Cardiac muscle cell (in vitro differentiated cells and primary cell): ENCODE measurements at places on chromosomes 1 and 21.

- DNase-seq: no peak
Observed at GRCh38 chr1:20691872-20692271, 25.9 kb downstream of the KIF17 start.

- DNase-seq: no peak
Observed at GRCh38 chr1:1146026-1146425, 27.7 kb upstream of the TTLL10 start.

DNA sequence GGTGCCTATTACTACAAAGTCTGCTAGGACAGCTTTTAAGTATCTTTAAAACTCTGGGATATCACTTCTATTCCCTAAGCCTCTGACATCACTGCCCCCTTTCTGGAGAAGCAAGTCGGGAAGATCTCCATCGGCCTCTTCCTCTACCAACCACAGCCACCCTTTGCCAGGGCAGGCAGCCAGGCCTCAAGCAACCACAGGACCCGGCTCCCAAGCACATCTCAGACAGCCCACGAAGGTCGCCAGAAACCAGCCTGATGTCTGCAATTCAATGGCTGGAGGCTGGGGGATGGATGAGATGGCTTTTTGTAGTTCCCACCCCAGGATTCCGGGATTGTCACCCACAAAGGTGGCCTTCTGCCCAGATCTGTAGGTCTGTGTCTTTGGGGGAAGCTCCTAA is 70.7 kb downstream of the LGR6 start:
- DNase-seq: no peak

GRCh38 chr1:30185809-30186208 is 537.6 kb downstream of the MATN1 start:
- DNase-seq: no peak

- DNase-seq: peak; percentile 73
Observed at GRCh38 chr1:25550155-25550506, 6.7 kb downstream of the LDLRAP1 start.

DNA sequence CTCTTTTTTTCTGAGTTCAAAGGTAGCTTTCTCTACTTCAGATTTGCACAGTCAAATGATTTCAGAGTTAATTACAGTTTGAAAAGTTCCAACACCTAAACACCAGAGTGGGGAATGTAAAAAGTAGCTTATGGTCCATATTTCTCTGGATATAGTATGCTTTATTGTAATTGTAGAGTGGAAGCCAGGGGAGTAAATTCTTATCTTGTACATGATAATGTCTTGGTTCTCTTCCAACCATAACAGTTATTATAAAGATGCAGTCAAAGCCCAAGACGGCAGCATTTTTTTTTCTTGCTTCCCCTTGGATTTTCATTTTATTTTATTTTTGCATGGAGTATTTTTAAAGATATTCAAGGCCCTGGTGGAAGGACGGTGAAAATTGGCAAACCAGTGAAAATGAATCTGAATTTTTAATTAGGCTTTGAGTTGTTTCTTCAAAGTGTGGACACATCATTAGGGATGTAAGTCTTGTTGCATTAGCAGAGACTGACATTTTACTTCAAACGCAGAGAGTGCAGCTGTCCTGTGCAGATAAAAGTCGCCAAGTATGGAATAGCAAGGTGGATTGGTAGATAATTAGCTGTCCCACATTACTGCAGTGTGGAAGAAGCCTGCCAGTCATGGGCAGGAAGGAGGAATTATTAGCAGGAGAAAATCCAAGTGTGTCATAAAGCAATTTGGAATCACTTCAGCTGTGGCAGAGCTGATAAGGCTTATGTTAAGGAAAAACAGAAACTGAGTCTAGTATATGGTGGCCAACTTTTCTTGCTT is 11.3 kb downstream of the CACHD1 start:
- no peak for DNase-seq

DNA sequence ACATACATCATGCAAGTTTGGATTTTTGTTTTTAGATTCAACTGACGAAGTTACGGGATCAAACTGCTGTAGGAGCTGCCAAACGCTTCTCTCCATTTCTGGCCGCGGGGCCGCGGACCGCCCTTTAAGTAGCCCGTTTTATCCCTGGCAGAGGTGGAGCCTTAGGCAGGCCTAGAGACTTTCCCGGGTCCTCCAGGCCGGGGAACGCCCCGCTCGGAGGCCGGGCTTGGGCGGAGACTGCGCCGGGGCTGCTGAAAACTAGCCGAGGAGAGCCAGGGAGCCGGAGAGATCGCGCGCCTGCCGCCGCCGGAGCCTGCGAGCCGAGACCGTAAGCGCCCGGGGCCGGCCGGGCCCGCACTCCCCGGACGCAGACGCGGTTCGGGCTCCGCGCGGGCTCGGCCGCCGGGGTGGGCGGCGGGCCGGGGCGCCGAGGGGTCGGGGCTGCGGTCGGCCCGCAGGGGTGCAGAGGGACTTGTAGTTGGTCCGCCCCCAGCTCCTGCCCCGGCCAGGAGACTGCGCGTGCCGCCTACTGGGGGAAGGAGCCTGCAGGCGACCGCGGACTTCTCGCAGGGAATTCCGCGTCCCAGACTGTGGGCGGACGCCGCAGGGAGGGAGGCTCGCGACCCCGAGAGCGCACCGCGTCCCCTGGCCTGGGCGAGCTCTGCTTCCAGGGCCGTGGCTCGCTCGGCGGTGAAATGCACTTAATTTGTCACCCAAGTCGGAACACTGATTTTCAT is at the start of gene EPHX1:
Gene EPHX1 (plus strand): TSS at position 283 of the 737 bp plus-strand sequence. CDS start 18,606 bp downstream, outside the sequence.
- peak; percentile 93 for DNase-seq

DNA sequence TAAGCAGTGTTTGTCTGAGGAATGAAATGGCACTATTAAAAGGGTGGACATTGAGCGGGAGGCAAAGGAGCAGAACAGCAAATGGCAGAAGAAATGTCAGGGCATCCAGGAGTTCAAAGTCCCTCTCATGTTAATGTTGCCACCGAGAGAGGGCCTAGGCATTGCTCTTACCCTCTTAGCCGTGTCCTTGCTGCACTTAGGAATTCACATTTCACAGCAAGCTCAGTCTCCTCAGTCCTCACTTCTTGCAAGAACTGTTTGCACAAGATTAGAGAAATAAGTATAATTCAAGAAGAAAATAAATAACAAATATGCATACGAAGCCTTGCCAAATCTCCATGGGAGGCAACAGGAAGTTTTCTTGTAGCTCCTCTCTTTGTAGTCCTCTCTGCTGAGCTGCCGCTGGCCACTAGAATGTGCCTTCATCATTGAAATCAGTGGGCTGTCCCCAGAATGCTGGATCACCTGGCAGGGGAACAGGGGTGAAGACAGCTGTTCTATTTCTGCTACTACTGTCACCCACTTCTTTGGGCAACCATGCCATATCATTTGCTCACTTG is 205.8 kb downstream of the ZNF326 start:
- no peak for DNase-seq

DNA sequence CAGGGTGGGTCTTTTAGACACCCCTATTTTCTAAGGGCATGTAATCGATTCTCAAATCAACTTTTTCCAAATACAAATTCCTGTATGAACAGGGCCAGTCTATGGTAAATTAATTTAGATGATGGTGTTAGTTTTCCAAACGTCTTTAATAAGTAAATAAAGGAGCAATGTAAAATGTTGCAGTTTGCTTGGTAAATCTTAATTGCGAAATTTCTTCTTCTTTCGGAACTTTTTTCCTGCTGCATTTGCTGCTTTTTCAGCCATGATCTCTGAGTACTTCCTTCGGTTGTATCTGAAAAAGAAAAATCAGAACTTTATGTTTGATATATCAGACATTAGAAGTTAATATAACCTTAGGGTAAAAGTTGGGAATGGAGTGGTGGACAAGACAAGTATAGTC is 9.4 kb downstream of the DNTTIP2 start:
- DNase-seq: no peak

DNA sequence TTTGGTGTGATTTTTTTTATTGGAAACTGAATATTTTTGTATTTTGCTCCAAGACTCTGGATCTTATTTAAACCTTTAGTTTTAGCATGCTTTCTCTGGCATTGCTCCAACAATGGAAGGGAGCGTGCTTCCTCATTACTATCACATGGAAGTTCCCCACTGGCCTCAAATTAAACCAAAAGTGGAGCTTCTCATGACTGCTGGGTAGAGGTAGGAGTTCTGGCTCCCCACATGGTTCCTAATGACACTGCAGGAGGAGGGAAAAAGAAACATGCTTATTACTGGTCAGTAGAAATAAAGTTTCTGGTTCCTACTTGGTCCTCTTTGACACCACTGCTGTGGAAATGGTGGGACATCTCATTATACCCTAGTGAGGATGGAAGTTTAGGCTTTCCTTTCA is 310.5 kb downstream of the PTGER3 start:
- DNase-seq: no peak

DNA sequence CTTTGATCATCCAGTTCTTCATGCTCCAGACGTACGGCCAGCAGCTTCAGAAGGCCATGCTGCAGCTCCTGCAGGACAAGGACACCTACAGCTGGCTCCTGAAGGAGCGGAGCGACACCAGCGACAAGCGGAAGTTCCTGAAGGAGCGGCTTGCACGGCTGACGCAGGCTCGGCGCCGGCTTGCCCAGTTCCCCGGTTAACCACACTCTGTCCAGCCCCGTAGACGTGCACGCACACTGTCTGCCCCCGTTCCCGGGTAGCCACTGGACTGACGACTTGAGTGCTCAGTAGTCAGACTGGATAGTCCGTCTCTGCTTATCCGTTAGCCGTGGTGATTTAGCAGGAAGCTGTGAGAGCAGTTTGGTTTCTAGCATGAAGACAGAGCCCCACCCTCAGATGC is 32.5 kb downstream of the MX1 start:
- DNase-seq: no peak

DNA sequence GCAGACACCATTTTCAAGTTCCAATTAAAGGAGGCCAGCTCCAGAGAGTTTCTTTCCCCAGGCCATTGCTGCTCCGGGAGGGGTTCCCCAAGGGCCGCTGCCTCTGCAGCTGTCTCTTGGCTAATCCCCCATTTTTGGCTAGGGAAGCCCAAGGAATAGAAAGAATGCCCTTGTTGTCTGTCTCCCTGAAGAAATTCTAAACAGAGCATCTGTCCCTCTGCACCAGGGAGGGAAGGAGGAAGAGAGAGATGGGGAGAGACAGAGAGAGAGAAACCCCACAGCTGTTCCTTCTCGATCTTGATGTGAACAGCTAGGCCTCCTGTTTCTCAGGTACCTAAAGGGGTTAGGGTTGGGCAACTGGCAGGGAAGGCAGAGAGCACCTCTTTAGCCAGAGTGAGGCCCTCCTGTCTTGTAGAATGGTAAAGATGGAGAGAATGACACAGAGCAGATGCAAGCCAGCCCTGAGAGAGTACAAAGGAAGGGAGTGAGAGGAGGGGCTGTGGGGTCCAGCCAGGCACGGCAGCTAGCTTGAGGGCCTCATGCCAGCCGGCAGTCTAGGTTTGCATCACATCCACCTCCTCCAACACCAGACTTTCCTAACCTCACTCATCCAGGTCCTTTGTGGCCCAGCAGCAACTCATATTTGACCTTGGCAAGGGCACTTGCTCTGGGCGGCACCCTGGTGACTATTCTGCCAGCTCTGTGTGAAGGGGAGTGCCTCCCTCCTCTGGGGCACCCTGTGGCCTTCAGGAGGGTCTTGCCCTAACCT is 13.1 kb downstream of the OPTC start:
- DNase-seq: peak; percentile 41

GRCh38 chr1:223711173-223711572 is 1.2 kb upstream of the CAPN2 start:
- DNase-seq: peak; percentile 53

GRCh38 chr1:78236716-78237115 is 190.9 kb downstream of the GIPC2 start:
- DNase-seq: no peak

DNA sequence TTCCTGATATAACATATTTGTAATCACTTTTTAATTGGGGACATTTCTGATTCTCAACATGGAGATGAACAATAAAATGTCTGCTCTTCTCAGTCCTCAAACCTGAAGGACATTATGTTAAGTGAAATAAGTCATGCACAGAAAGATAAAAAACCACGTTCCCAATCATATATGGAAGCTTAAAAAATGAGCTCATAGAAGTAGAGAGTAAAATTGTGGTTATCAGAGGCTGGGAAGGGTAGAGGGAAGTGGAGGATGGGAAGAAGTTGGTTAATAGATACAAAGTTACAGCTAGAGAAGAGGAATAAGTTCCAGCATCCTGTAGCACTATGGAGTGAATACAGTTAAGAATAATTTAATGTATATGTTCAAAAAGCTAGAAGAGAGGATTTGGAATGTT is 1.5 kb upstream of the CD48 start:
- DNase-seq: no peak

DNA sequence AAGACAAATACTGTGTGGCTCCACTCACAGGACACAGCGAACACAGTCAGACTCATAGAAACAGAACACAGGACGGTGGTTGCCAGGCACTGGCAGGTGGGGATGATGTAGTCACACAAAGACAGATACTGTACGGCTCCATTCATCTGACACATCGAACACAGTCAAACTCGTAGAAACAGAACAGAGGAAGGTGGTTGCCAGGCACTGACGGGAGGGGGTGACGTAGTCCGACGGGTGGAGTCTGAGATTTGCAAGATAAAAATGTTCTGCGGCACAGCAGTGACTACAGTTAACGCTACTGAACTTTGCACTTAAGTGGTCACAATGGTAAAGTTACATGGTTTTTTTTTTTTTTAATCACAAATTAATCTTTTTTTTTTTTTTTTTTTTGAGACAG is 18.7 kb downstream of the C21orf58 start:
- no peak for DNase-seq

- DNase-seq: no peak
Observed at GRCh38 chr1:211331011-211331709, 4.5 kb downstream of the TRAF5 start.

GRCh38 chr1:186391841-186392240 is 16.2 kb downstream of the ODR4 start:
- no peak for DNase-seq

- no peak for DNase-seq
Observed at GRCh38 chr1:60262701-60263100, 189.1 kb upstream of the C1orf87 start.

DNA sequence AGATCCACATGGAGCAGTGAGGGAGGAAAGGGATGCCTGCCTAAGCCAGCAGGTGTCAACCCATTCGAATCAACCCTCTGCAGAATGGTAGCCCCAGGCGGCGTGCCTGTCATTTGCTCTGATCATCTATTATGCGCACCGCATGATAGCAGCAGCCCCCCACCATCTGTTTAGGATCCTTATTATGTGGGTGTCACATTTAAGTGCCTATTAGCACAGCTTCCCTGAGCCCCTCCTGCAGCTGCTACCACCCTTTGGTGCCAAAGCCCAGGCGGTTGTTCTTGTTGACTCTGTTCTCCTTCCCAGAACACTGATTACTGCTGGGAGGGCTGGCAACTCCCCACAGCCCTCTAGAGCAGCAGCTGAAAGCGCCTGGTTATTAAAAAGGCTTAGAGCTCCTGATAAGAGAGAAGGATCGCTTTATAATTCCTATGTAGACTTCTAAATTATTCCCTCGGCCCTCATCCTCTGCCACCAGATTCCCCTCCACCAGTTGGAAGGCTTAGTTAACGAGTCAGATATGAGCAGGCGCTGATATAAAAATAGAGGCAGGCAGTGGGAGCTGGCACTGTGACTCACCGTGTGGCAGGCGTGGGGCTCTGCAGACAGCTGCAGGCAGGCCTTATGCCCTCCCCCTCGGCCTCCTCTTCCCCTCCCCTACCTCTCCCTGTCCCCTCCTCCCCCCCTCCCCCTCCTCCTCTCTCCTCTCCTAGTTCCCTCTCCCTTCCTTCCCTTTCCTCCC is 23.0 kb downstream of the ACTA1 start:
- DNase-seq: peak; percentile 62
